Glutamatergic neuron (in vitro differentiated cells): ENCODE measurements at places on chromosomes 2 and 18. TPM values are rescaled to one million over a fixed set of nuclear protein-coding genes. Genes with fewer than 3 reads are reported as not detected.
A peak's percentile ranks its signal among the peaks of the same experiment; 100 is the strongest.

DNA sequence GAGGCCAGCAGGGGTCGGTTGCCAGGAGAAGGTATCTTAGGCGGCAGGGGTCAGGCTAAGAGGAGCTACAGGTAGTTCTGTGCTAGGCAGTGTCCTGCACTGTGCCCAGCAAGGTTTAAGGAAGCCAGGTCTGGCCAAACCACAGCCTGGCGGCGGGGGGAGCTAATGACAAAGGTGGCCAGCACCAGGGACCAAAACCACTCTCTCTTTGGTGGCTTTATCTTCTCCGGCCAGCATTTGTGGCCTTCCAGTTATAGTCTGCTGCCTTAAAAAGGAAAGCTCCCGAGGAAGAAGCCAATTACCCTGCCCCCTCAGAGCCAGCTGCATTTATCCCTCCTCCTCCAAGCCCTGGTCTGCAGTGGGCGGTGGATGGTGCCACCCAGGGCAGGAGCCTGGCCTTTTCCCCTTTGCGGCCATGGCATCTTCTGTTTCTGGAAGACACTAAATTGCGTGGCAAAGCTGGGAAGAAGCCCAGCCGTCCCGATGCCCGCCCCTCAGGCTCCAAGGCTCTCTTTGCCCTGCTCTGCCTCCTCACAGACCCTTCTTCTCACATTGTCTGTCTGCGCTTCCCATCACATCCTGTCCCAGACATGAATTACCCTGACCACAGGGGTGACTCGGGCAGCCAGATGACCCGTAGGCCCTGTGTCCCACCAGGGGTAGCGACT, 94.6 kb downstream of the EN1 start:
- H3K36me3 ChIP-seq: no peaks in the 10 kb centered on the region
- no peak overlapping the region for H3K4me3 ChIP-seq
- H3K27me3 ChIP-seq: peaks cover 2% of the 10 kb centered on the region
- DNase-seq: no peak
- H3K4me1 ChIP-seq: no peaks in the 10 kb centered on the region

The EMILIN1 gene
- total RNA-seq: 3.2 TPM

GRCh38 chr2:170409164-170409535, 231.2 kb downstream of the MYO3B start:
- H3K36me3 ChIP-seq: no peaks in the 10 kb centered on the region
- no peak overlapping the region for H3K4me3 ChIP-seq
- DNase-seq: peak; percentile 76
- no peak overlapping the region for H3K27ac ChIP-seq

GRCh38 chr18:8049147-8049546, 482.0 kb downstream of the PTPRM start:
- no peaks in the 10 kb centered on the region for H3K36me3 ChIP-seq
- no peak overlapping the region for H3K27ac ChIP-seq
- DNase-seq: no peak
- no peaks in the 10 kb centered on the region for H3K27me3 ChIP-seq
- peaks cover 2% of the 10 kb centered on the region for H3K4me1 ChIP-seq

DNA sequence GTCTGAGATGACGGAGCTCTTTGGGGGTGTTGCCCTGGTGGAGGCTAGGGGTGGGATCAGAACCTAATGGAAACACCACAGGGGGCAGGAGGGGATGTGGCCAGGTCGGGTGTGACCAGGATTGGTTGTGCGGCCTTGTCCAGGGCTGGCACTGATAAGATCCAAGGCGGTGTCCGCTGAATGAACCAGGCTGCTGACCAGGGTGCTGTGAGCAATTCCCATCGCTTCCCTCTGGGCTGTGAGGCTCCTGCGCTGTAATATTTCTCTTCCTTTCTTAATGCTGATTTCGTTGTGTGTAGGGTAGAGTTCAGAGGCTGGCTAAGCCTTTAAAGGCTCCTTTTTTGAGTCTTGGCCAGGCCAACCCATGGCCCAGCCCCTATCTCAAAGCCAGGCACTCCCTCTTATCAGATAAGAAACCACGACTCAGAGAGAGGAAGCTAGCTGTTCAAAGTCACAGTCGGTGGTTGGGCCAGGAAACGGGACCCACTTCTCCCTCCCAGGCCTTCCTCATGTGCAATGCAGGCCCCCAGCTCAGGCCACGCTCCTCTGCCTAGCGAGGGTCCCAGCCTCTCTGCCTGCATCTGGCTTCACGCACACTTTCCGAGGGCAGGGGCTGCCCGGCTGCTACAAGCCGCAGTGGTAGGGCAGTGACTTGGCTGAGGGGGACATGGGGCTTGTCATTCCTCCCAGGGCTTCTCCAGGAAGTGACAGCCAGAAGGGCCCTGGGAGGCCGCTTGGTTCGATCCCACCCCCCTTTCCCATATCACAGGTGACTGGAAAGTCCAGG, 26.0 kb upstream of the FOSL2 start:
- no peaks in the 10 kb centered on the region for H3K36me3 ChIP-seq
- no peaks in the 10 kb centered on the region for H3K4me1 ChIP-seq
- DNase-seq: no peak
- H3K27me3 ChIP-seq: peaks cover 2% of the 10 kb centered on the region
- no peak overlapping the region for H3K4me3 ChIP-seq
- no peak overlapping the region for H3K27ac ChIP-seq

GRCh38 chr18:31489311-31489710, 8.7 kb upstream of the DSG2 start:
- peaks cover 7% of the 10 kb centered on the region for H3K36me3 ChIP-seq
- H3K4me3 ChIP-seq: no peak overlapping the region
- DNase-seq: no peak
- H3K27me3 ChIP-seq: no peaks in the 10 kb centered on the region
- H3K27ac ChIP-seq: no peak overlapping the region

The FNDC4 gene
- total RNA-seq: 15.2 TPM

The CBLN2 gene
- total RNA-seq: 0.17 TPM

The CABYR gene
- total RNA-seq: 14.0 TPM

DNA sequence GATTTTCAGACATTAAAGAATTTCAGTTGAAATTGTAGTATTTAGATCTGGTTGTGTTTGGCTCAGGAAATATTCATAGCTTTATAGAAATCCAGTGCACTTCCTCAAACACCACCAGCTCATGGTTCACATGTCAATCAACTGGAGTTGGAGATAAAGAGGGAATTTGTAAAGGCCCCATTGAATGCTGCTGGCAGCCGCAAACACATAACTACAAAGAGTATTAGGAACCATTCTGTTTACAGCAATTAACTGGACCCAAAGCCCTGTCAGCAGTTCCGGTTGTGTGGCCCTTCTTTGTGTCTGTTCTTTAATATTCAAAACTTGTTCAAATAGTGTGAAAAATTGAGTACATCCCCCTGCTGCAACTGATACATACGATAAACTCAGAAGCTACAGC, 107.4 kb upstream of the LRRTM4 start:
- H3K4me3 ChIP-seq: no peak overlapping the region
- no peaks in the 10 kb centered on the region for H3K27me3 ChIP-seq
- H3K4me1 ChIP-seq: no peaks in the 10 kb centered on the region

GRCh38 chr18:23912356-23912755, 102.2 kb upstream of the TTC39C start:
- H3K27ac ChIP-seq: no peak overlapping the region
- no peaks in the 10 kb centered on the region for H3K4me1 ChIP-seq
- no peaks in the 10 kb centered on the region for H3K27me3 ChIP-seq
- DNase-seq: no peak
- peaks cover 3% of the 10 kb centered on the region for H3K36me3 ChIP-seq

DNA sequence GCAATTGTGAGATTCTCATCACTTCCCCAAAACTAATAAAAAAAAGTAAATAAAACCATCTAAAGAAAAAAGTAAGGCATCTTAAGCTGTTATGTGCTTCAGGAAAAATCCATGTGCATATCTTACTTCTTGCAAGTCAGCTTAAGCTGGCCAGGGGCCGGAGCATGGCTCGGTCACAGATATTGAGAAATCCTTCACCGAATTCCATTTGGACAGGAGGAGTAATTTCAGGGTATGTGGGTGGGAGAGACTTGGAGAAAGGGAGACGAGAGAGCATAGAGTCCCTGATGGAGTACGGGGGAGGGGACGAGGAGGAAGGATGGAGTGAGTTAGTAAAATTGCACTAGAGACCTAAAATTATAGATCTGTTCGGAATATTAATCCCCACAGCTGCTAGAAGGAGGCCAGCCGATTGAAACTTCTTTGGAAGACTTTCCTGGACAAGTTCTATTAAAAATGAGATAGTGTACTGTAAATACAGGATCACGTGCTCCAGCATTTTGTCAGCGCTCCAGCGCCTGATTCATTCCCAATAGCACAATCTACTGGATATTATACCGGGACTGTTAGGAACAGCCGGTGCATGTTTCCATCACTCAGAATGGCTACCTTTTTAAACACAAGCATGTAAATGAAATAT, 438.5 kb downstream of the ZNF516 start:
- no peaks in the 10 kb centered on the region for H3K4me1 ChIP-seq
- no peaks in the 10 kb centered on the region for H3K27me3 ChIP-seq
- H3K27ac ChIP-seq: no peak overlapping the region
- H3K36me3 ChIP-seq: peaks cover 4% of the 10 kb centered on the region

- H3K4me3 ChIP-seq: no peak overlapping the region
- no peaks in the 10 kb centered on the region for H3K27me3 ChIP-seq
- no peak for DNase-seq
These were observed 108.1 kb downstream of the XRCC5 start for GRCh38 chr2:216216951-216217903.

The IWS1 gene
- total RNA-seq: 46.1 TPM

DNA sequence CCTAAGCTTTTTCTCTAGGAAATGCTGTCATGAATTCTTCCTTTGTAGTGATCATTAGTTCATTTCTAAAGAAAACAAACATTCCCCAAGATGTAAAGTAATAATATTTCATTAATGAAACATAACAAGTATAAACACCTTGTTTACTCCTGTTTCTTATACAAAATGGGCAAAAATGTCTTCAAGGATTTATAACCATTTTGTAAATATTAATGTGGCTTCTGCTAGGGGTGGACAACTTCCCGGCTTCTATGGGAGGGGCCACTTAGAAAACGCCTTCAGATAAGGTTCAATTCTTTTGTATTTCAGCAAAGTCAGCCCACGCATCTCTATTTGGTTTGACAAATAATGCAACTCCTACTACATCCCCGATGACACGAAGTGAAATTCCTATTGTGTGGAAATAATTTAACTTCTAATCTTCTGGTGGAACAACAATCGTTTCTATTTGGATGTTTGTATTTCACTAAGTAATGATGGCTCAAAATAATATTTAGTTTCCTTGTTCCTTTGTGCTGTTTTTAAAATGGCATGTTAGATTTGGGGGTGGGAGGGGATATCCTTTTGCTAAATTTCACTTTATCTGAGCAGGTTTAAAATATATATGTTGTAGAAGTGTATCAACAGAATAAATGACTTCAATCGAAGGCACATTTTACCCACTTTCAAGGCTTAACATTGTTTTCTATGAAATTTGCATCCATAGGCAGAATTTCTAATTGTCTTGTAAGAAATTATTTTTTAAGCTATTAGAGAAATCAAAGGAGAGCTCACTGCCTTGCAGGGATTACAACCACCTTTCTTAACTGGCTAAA, 14.7 kb upstream of the HOXD1 start:
- H3K4me3 ChIP-seq: peak overlapping the region; percentile 83
- H3K27ac ChIP-seq: no peak overlapping the region
- peaks cover 17% of the 10 kb centered on the region for H3K4me1 ChIP-seq
- H3K27me3 ChIP-seq: peaks cover 40% of the 10 kb centered on the region

DNA sequence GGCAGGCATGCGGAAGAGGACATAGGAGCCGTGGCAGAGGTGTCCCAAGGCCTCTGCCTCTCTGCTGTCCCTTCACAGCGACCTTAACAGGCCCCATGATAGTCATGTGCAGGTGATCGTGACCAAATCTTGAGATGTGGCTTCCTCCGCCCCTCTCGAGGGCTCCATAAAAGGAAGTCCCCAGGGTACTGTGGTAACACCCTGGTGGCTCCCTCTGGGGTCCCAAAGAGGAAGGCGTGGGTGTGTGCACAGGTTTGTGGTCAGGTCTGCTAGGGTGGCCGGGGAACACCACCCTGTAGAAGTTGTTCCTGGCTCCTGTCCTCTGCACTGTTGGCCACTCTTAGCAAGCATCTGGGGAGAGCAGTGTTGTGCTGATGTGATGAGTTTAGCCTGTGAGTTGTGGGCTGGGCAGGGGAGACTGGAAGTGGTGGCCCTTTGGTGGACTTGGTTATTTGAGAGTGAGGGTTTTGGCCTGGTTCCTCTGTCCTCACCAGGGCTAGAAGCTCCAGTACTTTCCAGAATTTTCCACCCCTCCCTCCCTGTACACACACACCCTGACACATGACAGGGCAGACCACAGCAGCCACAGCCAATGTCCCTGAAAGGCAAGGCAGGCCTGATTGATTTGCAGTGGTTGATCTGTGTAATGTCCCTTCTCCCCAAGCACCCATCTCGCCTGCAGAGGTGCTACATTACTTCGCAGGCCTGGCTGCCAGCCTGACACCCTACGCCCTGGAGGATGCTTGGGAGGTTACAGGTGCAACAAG, 68.9 kb upstream of the BOD1L2 start:
- H3K36me3 ChIP-seq: peaks cover 7% of the 10 kb centered on the region
- no peak overlapping the region for H3K27ac ChIP-seq
- no peaks in the 10 kb centered on the region for H3K27me3 ChIP-seq
- peaks cover 12% of the 10 kb centered on the region for H3K4me1 ChIP-seq
- H3K4me3 ChIP-seq: no peak overlapping the region

- DNase-seq: no peak
- H3K36me3 ChIP-seq: no peaks in the 10 kb centered on the region
- H3K4me1 ChIP-seq: peaks cover 43% of the 10 kb centered on the region
- no peak overlapping the region for H3K4me3 ChIP-seq
- H3K27ac ChIP-seq: no peak overlapping the region
These were observed 60.5 kb downstream of the CDH2 start for GRCh38 chr18:28116461-28116860.

GRCh38 chr2:241952816-241953215, 83.3 kb downstream of the RTP5 start:
- no peak overlapping the region for H3K4me3 ChIP-seq
- peaks cover 13% of the 10 kb centered on the region for H3K27me3 ChIP-seq
- peaks cover 9% of the 10 kb centered on the region for H3K36me3 ChIP-seq
- H3K4me1 ChIP-seq: peaks cover 3% of the 10 kb centered on the region
- no peak for DNase-seq

The APCDD1 gene
- 171 TPM for total RNA-seq

The ALK gene
- 9.6 TPM for total RNA-seq

The REG3G gene
- total RNA-seq: not detected

The SCRN3 gene
- total RNA-seq: 51.3 TPM

The FN1 gene
- 28.6 TPM for total RNA-seq

DNA sequence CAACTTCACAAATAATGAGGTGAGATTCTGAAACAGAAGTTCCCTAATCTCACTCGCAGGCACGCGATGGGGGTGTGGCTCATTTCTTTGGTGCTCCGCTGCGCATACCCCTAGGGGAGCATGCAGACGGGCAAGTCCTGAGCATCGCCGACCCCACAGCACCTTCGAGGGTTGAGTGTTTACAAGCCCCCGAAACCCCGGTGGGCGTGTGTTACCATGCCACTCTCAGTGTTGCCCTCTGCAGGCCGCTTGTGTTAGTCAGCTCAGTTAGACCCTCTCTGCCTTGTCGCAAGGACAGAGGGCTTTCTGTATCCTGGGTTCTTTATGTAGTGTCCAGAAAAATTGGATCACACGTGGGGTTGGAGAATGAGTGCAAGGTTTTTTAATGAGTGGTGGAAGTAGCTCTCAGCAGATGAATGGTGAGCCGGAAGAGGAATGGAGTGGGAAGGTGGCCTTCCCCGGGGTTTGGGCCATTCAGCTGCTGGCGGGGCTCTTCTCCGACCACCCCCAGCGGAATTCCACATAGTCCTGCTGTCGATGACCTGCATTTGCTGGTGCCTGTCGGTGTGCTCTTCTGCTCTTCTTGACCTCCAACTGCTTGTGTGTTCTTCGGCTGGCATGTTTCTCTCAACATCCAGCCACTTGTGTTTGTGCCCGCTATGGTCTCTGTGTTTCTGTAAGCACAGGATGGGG, 191.3 kb downstream of the RPRM start:
- no peak overlapping the region for H3K4me3 ChIP-seq
- H3K27me3 ChIP-seq: peaks cover 2% of the 10 kb centered on the region
- H3K27ac ChIP-seq: no peak overlapping the region
